ENCODE measurements at places on chromosomes 7 and 10.

DNA sequence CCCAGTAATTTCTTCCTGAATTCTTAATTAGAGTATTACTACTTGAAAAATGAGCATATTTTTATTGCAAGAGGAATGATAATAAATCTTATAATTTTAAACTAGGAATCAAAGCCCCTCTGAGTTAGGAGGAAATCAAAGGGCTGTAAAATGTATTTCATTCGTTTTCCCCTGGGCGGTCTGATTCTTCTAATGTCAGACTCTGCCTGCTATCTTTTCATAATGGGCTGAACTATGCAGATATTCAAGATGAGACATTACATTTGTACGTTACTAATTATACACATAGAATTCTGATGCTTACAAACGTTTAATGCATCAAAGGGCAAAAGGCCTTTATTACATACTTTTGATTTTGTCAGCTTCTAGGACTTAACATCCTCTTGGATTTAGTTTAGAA, 16.0 kb upstream of the TRUB1 start:
- DNase-seq: no peak

GRCh38 chr10:33094263-33095051, 136.4 kb upstream of the ITGB1 start:
- no peak for DNase-seq

- DNase-seq: no peak
These were observed 535.1 kb downstream of the INHBA start for GRCh38 chr7:41167836-41168235.

DNA sequence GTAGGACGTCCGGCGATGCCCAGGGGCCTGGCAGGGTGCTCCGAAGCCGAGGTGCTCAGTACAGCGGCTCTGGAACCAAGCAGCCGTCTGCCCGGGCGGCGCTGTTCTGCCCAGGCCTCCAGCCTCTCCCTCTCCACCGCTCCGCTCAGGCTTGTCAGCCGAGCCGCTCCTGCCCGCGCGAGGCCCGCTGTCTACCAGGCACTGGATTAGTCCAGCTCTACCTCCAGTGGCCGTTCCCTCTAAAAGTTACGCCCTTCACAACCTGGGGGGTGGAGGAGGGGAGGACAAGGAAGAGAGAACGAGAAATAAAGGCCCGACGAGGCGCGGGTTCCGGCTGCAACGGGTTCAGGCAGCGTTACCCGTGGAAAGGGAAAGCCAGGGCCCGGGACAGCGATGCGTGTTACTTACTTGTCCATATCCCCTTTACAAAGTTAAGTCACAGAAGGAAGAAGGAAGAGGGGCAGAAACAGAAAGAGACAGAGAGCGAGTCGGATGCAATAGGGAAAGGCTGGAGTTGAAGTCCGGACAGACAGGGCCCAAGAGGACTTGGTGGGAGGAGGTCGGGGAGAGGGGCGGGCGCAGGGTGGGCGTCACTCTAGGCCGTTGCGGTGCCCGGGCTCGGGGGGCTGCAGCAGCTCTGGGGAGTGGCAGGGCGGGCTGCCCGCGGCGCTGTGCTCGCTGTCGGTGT, 2.8 kb downstream of the SP8 start:
- no peak for DNase-seq

DNA sequence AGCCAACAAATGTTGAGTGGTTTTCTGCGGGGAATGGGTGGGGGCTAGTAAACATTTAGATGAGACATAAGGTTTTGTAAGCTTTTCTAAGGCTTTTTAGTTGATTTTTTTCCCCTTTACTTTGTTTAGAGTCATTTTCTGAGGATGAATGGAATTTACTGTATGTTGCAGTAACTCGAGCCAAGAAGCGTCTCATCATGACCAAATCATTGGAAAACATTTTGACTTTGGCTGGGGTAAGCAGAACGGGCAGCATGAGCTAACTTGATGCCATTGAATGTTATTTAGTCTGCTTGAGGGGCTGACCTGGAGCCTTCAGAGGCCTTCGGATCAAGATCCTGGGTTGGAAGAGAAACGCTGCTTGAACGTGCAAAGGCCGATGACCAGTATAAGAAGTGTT, 37.3 kb downstream of the FBH1 start:
- DNase-seq: no peak

Measured in iPS DF 6.9 (cell line).